NCI-H460 (cell line): ENCODE measurements at places on chromosomes 6 and 20. TPM values are rescaled to one million over a fixed set of nuclear protein-coding genes. Genes with fewer than 3 reads are reported as not detected.
A peak's percentile ranks its signal among the peaks of the same experiment; 100 is the strongest.

TAGAP gene
- not detected in 2 replicates for total RNA-seq

GRCh38 chr6:123091091-123091895 lies 95.3 kb downstream of the CLVS2 start:
- peak; percentile 9 for DNase-seq

GRCh38 chr6:43331891-43332290 lies 23.3 kb upstream of the CRIP3 start:
- DNase-seq = no peak

DNA sequence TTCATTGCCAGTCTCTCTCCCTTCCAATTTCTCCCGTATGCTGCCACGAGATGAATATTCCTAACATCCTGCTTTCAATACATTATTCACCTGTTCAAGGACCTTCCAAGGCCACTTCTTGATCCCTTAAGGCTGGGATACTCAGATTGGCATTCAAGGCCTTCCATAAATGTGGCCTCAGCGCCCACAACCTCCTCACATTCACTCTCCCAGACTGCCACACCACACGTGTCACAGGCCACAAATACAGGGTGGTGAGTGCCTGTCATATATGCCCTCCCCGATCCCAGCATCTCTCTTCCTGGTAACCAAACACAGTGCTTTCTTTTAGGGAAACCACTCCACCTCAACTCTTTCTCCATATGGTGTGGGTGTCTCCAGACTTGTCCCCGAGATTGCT lies 55.5 kb downstream of the TTI1 start:
- DNase-seq = no peak

HLA-DMA gene
- 1.2 and 2.0 TPM in 2 replicates for total RNA-seq

CD93 gene
- total RNA-seq = not detected in 2 replicates

OPN5 gene
- total RNA-seq = not detected in 2 replicates

GRCh38 chr6:125995972-125996580 lies 9.7 kb downstream of the TRMT11 start:
- DNase-seq = peak; percentile 60

KCNG1 gene
- 77.5 and 84.3 TPM in 2 replicates for total RNA-seq

- no peak for DNase-seq
Measured at GRCh38 chr6:20331042-20331441, 70.6 kb upstream of the E2F3 start.

DNA sequence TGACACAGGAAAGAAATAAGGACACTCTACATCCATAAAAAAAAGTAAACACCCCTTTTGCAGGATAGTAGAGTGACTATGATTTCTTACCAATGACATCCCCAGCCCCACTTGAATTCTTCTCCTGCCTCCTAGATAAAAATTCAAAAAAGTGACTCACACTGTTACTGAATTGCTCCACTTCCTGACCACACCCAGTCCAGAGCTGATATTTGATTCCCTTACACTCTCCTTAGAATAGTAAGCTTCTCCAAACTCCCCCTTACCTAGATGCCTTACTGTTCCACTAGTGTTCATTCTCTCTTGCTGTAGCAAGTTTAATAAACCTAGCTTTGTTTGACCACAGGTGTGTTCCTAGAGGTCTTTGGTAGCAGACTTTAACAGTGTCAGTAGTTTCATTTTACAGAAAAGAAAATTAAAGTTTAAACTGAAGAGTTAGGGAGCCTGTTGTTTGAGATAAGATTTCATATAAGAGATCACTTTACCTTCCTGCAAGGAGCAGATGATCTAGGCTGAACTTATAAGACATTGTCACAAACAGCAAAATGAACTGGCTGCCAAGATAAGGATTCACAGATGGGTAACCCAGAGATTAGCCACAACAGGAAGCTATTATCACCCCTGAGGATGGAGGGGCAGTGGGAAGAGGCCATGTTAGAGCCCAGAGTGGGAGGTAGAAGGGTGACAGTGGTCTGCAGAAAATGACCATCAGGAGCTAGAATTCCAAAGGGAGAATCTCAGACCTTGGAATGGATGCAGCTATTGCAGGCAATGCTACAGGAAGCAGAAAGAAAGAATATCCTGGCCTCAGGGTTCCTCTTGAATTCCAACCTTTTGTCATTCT lies 28.4 kb upstream of the BTN3A2 start:
- DNase-seq = peak; percentile 59
